ENCODE measurements at places on chromosomes 1 and 21.

GRCh38 chr1:52057876-52058415 is 1.9 kb downstream of the BTF3L4 start:
- no peak for ATAC-seq

DNA sequence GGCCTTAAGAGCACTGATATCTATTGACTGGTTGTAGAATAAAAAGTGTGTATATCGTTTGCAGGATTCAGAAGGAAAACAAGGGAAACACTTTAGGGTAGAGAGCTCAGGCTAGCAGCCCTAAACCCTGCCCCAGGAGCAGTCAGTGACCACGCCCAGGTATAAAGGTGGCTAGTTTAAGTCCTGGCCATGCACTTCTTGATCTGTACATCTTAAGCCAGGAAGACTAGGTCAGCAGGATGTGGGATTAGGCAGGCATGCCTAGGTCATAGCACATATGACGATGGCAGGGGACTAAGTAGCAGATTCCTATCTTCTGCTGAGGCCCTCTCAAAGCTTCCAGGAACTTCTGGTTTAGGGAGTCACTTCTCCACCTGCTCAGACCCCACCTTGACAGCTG is 158.0 kb upstream of the CD34 start:
- no peak for ATAC-seq

DNA sequence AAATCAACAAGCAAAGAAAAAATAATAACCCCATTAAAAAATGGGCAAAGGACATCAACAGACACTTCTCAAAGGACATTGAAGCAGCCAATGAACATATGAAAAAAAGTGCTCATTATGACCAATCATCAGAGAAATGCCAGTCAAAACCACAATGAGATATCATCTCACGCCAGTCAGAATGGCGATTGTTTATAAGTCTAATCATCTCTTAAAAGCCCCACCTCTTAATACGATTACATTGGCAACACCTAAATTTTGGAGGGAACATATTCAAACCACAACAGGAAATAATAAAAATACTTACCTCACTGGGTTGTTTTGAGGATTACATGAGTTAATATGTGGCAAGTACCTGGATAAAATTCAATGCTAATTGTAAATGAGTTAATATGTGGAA is 57.1 kb upstream of the PLPPR4 start:
- ATAC-seq = no peak

DNA sequence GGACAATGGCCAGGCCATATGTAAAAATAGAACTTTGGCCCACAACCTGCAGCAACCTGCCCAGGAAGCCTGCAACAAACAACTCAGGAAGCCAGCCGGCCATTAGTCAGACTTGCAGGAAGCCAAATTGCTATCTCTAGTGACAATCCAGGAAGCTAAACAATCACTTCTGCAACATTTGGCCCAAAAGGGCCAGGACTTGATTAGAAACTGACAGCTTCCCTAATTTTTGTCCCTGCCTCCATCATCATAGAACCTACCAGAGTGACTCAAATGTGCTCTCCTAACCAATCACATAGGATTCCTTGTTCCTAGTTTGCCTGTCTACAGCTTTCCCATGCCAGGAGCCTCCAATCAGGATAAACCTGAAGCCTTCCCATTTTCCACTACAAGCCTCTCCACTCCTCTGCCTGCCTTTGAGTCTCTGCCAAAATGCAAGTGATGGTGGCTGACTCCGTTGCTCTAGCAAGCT is 639.3 kb downstream of the PTPRU start:
- no peak for ATAC-seq

- ATAC-seq = no peak
These were observed 217.9 kb downstream of the NTNG1 start for GRCh38 chr1:107358619-107359327.
